NK-92 treated with Interleukin-12 subunit alpha and Interleukin-12 subunit beta, amount 100 ng/mL, for 24 hours (cell line): ENCODE measurements at places on chromosomes 2 and 18.

DNA sequence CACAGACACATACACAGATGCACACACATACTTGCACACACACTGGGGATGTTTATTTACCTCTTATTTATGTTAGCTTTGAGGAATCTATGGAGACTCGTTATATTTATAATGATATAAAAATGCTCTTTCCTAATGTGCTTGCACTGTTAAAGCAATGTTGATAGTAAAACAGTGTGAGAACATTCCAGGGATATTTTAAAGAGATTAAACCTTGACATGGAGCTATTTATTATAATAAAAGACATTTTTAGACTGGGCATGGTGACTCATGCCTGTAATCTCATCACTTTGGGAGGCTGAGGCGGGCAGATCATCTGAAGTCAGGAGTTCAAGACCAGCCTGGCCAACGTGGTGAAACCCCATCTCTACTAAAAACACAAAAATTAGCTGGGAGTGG, 557.3 kb upstream of the ZNF804A start:
- DNase-seq = no peak

- DNase-seq = no peak
Measured at GRCh38 chr2:214492152-214492551, 81.3 kb downstream of the VWC2L start.

DNA sequence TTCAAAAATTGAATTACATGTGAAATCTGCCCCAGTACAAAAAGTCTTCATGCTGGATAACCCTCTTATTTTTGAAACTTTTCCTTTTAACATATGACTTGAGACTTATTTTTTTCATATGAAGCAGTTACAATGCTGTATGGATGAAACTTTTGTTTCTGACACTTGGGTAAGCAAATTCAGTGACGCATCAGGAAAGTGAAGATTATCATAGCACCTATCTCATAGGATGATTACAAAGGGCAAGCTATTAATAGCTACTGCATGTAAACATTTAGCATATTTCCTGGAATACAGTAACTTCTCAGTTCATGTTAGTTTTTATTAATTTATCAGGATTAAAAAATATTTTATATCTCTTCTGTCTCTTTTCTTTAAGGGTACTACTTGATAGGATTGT, 1109.2 kb downstream of the LRP1B start:
- DNase-seq = no peak

GRCh38 chr2:194700726-194701125, 956.3 kb upstream of the SLC39A10 start:
- DNase-seq = no peak

DNA sequence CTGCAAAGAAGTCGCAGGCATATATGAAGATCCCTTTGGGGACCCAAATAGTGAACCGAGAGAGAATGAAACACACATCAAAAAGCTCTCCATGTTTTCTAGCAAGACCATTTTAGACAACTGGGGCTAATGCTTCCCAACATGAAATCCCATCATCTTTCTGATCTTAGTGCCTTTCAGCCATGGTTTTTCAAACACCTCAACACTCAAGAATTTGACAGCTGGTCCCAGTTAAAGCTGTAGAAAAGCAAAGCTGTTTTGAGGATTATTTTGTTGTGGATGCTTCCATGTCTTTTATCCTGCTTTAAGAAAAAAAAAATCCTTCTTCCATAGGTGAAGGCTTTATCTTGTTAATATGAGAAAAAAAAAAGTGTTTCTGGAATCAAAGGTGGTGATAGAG, 259.1 kb downstream of the STK39 start:
- no peak for DNase-seq

GRCh38 chr2:117888897-117889296, 74.4 kb downstream of the DDX18 start:
- DNase-seq = no peak

GRCh38 chr18:48308755-48309575, 100.2 kb downstream of the ZBTB7C start:
- no peak for DNase-seq

- no peak for DNase-seq
Measured at GRCh38 chr2:240129311-240129710, 6.8 kb downstream of the COPS9 start.

GRCh38 chr2:70816726-70817125, 3.7 kb downstream of the CLEC4F start:
- DNase-seq = no peak

GRCh38 chr2:18630941-18631340, 41.6 kb upstream of the NT5C1B start:
- DNase-seq = no peak

- no peak for DNase-seq
Measured at GRCh38 chr2:46448641-46449040, 30.7 kb upstream of the TMEM247 start.

DNA sequence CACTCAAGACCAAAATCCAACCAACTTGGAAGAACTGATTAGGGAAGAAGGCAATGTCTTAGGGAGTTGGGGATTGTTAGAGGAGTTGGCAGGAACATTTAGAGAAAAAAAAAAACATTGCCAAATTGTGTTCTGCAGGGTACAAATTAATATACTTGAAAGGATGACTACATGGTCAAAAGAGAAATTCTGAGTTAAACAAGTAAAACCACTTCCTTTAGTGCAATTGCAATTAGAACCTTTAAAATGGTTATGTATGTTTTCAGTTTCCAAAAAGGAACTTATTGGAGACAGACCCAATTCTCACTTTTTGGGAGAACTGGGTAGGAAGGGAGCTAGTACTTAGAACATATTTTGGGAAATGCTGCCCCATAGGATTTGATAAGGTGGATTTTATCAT, 137.9 kb downstream of the GPD2 start:
- no peak for DNase-seq

DNA sequence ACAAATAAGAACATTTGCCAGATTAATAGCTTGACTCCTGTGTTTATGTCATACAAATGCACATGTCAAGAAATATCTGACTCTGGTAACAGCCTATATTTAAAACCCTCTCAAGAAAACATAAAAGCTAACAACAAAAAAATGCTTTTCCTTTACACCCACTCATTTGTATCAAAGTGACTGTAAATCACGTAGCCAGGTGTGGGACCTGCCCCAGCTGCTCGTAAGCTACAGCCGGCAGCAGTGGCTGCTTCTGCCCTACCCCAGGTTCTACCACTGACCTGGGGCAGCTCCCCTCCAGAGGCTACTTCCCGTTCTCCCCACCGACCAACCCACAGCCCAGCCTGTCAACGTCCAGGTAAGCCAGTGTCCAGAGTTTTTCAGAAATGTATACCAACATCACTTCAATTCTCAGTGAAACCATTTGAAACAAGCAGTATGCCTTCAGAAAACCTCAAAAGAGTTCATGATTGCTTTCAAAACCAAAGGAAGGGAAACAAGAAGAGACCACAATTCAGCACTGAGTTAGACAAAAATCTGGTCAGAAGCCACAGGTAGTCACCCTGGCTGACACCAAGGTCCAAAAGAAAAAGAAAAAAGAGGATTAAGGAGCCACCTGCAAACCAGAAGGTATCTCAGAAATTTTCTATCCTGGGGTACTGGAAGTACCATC, 40.4 kb downstream of the KIDINS220 start:
- no peak for DNase-seq
